ENCODE measurements at places on chromosomes 16 and 17.

DNA sequence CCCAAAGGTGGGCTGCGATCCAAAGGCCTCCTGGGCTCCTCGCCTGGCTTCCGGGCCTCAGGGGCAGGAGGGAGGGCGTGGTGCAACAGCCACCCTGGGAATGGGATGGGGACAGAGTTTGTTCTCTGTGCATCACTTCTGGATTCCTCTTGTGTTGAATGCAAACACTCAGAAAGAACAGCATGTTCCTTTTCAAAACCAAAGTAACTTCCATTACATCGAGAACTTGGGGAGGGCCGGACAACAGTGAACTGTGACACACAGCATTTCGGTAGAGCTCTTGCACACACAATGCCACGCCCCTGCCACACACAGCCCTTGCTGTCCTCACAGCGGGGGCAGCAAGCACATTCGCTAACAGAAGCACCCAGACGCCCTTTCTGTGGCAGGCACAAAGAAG, 36.1 kb upstream of the FASN start:
- DNase-seq: no peak

DNA sequence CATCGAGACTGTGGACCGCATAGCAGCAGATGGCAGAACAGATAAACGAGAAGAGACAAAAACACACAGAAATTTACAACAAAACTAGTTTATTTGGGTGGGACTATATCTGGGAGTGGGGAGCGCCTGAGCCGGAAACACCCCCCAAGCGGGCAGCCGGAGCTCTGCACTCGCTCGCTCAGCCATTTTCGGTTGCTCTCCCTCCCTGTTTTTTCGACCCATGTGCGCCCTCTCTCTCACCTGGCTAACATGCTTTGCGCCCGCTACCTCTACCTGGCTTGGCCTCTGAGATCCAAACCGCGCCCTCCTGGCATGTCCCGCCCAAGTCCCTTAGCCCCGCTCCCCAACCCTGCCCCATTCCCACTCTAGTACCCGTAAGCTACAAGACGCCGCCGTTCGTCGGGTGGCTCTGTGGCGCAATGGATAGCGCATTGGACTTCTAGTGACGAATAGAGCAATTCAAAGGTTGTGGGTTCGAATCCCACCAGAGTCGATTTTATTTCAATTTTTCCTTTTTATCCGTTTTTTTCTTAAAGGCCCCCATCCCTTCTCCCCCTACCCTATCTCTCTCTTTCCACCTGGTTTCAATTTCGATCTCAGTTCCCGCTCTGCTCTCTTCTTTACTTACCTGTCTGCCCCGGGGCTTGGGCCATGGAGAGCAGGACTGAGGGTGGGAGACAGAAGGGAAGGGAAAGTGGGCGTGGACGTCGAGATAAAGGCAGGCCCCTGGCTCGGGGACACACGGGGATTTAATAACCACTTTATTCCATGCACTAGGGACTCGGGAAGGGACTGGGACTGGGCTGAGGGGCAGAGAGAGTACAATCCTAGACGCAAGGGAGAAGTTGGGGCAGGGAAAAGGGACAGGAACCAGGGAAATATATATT, 2.4 kb upstream of the ALOXE3 start:
- DNase-seq: peak; percentile 70

- no peak for DNase-seq
These were observed 48.1 kb downstream of the MYO18A start for GRCh38 chr17:29131814-29132682.

- DNase-seq: no peak
These were observed 2.5 kb upstream of the CMTM1 start for GRCh38 chr16:66563574-66564334.

GRCh38 chr16:47129755-47130435, 13.8 kb downstream of the NETO2 start:
- DNase-seq: no peak

GRCh38 chr16:85412911-85413520, 200.1 kb upstream of the GSE1 start:
- no peak for DNase-seq

DNA sequence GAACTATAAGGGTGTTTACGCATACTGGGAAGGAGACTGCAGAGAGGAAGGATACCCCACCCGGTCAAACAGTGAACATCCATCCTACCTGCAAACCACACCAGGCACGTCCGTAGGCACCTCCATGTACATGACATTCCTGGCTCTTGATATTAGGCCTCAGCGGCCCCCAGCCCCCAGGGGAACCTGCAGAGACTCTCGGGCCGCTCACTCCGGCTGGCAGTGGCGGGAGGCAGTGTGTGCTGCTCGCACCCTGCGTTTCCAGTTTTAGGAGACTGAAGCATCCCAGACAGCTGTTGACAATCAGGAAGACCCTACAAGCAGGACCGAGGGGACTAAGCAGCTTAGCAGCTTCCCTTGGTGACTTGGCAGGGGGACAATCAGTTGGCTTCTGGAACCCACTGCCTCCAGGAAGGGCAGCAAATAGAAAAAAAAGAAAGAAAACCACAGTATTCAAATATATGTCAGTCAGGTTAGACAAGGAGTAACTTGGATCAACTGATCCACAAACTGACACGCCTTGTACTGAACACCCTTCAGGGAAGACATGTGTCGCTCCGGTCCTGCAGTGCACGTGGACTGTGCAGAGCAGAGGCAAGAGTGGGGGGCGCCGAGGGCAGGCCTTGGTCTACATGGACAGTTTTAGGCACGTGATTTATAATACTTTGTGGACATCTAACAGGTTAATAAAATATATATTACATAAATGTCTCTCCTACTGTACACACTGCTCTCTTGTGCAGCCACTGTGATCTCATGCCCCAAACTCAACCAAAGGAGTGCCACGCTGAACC, 29.9 kb upstream of the CLEC18B start:
- DNase-seq: no peak

DNA sequence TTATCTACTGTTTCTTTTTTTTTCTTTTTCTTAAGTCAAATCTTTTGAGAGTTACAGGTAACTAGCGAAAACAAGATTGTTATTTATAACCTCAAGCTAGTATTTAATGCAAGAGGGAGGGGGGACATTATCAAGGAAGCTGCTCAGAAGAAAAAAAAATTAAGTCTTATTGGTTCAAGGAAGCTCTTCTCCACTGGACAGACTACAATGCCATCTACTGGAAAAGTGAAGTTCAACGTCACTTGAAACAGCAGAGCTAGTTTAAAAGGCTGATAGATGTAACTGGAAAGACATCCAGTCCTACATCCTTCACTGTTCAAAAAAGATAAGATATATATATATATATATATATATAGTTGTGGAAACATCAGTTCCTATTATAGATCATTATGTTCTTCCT, 418.0 kb upstream of the PSMD7 start:
- DNase-seq: no peak

GRCh38 chr16:82113741-82114140, 56.3 kb downstream of the MPHOSPH6 start:
- DNase-seq: no peak

DNA sequence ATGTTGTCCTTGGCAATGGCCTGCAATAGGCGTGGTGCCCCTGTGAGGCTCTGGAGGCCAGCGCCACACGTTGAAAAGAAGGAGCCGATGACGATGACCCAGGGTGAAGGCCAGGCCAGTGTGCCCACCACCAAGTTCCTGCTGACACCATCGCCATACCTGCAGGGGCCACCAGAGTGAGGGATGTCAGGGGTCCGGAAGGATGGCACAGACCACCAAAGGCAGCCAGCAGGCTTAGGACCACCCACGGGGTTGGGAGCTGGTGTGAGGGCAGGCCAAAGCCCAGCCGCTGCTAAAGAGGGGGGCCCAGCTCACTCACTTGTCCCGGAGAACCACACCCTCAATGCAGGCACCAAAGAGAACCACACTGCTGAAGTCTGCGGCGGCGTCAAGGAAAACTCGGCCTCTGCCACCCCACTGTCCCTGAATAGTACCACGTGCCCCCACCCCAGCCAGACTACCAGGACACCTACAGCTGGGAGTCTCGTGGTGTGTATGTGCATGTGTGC, 6.5 kb upstream of the LCAT start:
- DNase-seq: no peak

DNA sequence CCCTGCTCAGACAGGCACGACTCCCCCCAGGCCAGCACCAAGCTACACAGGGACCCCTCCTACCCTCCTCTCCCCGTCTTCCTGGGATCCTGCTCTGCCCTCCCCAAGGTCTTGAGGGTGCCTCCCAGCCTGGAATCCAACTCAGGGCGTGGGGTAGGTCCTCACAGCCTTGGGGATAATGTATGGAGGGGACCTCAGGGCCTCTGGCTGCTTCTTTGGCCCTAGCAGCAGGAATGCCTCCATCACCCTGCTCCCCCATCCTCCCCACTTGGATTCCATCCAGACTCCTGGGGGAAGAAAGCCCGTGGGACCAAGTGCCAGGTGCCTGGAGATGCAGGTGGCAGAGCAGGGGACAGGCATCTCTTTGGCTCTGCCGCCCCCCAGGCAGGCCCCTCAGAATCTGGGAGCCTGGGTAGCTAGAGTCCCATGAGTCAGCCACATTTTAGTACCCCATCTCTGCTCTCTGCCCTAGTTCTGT, 10.7 kb upstream of the STAC2 start:
- no peak for DNase-seq

GRCh38 chr16:11748404-11749254, 6.0 kb upstream of the TXNDC11 start:
- no peak for DNase-seq

DNA sequence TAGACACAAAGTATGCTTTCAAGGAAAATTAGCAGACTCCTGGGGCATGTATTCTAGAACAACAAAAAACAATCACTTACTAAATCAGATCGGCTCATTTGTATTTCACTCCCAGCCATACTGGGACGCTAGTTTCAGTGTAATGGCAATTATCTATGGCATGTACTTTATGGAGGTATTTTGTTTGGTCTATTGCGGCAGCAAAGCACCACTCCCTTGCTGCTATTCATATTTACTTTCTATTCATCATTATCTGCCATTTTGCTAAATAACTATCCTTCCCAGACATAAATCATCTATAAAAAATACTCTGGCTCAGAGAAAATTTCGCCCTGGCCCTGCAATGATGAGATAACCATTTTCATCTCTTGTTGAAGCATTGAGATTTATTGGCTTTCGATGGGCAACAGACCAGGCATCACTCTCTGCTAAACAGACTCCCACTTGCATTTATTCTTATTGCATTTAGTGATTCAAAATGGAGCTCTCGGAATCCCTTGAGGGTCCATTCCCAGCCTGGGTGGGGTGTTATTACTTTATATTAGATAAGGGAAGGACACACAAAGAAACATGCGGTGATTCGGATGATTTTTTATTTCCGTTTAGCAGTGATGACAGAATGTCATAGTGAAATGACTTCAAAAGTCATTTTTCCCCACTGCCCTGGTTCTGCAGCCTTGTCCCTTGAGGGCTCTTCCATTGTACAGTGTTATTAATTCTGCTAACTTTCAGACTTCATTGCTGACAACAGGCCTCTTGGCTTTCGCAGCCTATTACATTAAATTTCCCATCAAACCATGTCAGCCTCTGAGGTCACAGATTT, 225.8 kb downstream of the IRX3 start:
- DNase-seq: no peak

DNA sequence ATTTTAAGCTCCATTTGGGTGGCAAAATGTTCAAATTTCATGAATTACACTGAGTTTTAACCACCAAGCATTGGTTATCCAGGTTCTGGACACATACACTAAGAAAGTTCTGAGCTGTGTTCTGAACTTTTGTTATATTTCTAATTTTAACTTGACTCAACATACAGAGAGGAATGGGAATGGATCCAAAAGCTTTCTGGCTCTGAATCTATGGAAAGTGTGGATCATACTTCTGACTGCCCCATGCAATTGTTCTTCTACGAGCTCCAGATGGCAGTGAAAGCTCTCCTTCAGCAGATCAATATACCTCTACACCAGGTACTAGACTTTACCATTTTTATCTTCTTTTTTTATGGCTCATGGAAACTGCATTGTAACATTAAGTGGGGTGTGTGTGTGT, 113.0 kb upstream of the NOG start:
- no peak for DNase-seq

- DNase-seq: no peak
These were observed 97.9 kb downstream of the NDE1 start for GRCh38 chr16:15747937-15748336.

- DNase-seq: no peak
These were observed 1946.1 kb downstream of the TP53TG3F start for GRCh38 chr16:35405526-35405925.

- no peak for DNase-seq
These were observed 218.3 kb downstream of the SOX9 start for GRCh38 chr17:72338847-72339790.

GRCh38 chr17:43028221-43028861, 3.3 kb downstream of the RND2 start:
- no peak for DNase-seq

- DNase-seq: no peak
These were observed 202.8 kb upstream of the C16orf82 start for GRCh38 chr16:26863931-26864330.

DNA sequence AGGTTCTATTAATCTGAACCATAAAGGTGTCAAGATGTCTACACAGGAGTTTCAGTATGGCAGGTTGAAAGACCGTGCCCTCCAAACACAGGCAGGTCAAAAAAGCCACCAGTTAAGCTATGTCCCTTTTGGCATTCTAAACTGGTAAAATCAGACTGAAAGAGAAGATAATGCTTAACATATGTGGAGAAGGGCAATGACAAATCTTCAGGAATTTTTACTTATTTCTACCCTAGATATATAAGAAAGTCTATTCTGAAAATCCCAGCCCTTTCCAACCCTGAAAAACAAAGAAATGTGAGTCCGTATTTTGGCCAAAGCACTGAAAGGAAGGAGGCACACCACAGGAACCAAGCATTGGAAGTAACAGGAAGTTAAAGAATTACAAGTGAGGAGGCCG, 16.5 kb downstream of the AP1G1 start:
- no peak for DNase-seq

DNA sequence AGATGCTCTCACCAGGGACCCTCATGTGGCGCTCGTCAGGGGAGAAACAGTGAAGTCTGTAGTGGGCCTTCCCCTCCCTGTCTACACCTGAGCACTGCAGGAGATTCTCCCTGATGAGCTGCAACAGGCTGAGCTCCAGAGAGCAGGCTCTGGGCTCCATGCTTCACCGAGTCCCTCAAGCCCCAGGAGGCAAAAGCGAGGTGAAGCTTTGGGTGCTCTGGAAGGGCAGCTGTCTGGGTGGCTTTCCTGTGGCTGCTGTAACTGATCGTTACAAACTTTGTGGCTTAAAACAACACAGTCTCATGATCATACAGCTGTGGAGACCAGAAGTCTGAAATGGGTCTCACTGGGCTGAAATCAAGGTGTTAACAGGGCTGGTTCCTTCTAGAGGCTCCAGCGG, 12.1 kb upstream of the CD300LD start:
- DNase-seq: no peak

All from T-cell (primary cell).